CD4-positive, alpha-beta T cell treated with Interleukin-2 at 100 ng/mL for 4 hours (primary cell): ENCODE measurements at places on chromosomes 1 and 21.

GRCh38 chr1:51558375-51558924, 39.4 kb upstream of the EPS15 start:
- DNase-seq: no peak

DNA sequence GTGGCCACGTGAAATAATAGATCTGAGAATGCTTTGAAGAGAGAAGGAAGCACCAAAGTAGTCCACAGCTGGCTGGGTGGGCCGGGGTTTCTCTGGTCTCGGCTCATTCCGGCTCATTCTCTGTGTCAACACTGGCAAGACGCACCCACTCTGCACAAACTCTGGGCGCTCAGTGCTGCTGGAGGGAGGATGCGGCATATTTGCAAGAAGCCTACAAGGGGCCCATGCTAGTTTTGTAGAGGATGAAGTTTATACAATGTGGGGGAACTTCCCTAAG, 28.8 kb upstream of the TMPRSS2 start:
- no peak for DNase-seq

DNA sequence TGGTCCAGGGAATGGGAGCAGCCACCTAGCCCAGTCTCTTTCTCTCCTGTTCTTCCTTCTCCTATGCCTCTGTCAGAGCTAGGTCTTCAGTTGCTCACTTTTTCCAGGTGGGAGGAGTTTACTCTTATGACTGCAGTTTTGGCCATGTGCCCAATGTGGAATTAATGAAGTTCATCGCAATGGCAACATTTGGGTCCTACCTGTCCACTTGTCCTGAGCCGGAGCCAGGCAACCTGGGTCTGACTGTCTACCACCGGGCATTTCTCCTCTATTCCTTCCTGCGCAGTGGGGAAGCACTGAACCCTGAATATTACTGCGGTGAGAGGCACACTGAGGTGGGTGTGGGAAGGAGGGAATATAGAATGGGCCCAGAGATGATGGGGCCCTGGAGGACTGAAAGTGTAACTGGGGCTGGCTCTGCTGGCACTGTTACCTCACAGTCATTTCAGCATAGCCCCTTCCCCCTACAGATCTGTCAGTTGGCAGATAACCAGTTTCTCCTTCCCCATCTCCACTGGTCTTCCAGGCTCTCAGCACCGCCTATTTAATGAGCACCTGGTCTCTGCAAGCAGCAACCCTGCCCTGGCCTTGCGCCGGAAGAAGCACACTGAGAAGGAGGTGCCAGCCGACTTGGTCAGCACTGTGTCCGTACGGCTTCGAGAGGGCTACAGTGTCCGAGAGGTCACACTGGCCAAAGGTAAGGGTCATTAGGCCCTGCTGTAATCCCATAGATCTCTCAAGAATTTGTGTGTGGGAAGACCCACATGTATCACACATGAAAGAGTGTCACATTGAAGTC, 30.1 kb downstream of the SZT2 start:
- DNase-seq: no peak

DNA sequence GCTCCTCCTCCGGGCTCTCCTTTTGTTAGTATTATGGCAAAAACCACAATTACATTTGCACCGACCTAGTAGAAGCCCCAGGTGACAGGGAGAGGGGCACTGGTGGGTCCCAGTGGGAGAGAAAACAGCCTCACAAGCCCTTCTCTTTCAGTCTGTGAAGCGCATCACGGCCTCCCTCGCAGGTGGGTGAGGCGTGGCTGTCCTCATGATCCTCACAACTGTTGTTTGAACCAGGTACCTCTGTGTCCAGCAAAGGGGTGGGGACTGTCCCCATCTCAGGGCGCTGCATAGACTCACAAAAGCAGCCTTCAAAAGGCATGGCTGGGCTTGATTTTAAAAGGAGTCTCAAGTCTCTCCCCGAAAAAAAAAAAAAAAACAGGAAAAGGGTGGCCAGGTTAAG, 7.9 kb upstream of the C2CD2 start:
- DNase-seq: no peak

GRCh38 chr1:161998811-161999210, 24.9 kb downstream of the OLFML2B start:
- no peak for DNase-seq
